ENCODE measurements at places on chromosomes 1 and 21.

GRCh38 chr1:171292799-171293198 is 21.2 kb upstream of the FMO4 start:
- no peak for DNase-seq

- no peak for DNase-seq
Measured at GRCh38 chr1:96482616-96483015, 239.0 kb upstream of the PTBP2 start.

- DNase-seq = no peak
Measured at GRCh38 chr1:235504122-235504493, at the start of gene B3GALNT2. B3GALNT2 (minus strand) TSS chr1:235504452; CDS start chr1:235504252, 200 bp downstream.

DNA sequence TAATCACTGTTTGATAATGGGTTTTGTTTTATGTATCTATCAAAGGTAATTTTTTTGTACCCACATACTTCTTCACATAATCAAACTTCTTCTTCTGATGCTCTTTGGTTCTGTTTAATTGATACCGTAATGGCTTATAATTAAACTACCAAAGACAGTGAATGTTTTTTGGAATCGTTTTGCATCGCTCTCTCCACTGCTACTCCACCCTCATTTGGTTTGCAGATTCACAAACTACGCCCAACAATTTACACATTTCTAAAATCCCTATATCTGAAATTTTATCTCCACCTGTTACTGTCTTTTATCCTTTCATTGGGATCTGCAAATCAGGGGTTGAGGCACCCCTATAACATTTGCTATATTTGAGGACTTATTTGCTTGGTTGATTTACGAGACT is 319.6 kb downstream of the RWDD3 start:
- DNase-seq = no peak

GRCh38 chr1:92346866-92347640 is 48.2 kb downstream of the RPAP2 start:
- no peak for DNase-seq

GRCh38 chr1:236736761-236737160 is 50.5 kb downstream of the ACTN2 start:
- DNase-seq = no peak

GRCh38 chr1:33616780-33617179 is 144.3 kb downstream of the ZSCAN20 start:
- no peak for DNase-seq

GRCh38 chr1:198449261-198449660 is 91.2 kb downstream of the ATP6V1G3 start:
- no peak for DNase-seq

- no peak for DNase-seq
Measured at GRCh38 chr1:246213502-246213901, 293.6 kb downstream of the SMYD3 start.

- DNase-seq = no peak
Measured at GRCh38 chr21:29096218-29097015, 23.0 kb upstream of the CCT8 start.

GRCh38 chr1:84122780-84123382 is 21.2 kb upstream of the PRKACB start:
- DNase-seq = peak; percentile 67

DNA sequence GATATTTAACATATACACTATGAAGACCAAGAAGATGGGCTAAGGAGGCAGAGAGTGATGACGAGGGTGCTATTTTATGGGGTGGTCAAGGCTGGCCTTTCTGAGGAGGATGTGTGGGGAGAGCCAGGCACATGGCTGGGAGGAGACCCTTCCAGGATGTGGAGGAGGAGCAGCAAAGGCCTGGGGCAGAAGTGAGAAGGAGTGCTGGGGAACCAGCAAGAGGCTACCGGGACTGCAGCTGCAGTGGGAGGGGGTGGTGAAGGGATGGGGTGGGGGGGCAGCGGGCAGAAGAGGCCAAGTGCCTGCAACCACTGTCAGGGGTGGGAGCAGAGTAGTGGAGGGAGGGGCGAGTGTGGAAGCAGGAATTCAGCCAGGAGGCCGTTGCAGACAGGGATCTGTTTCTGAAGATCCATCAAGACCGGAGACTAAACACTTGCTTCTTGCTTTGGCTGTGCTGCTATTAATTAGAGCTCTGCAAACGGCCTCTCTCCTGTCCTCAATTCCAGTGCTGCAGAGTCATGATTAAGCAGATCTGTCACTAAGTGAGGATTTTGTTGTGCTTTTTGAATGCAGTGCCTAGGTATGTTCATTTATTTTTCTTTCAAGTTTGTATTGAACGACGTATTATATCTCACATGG is 89.9 kb downstream of the IER5 start:
- DNase-seq = peak; percentile 10

DNA sequence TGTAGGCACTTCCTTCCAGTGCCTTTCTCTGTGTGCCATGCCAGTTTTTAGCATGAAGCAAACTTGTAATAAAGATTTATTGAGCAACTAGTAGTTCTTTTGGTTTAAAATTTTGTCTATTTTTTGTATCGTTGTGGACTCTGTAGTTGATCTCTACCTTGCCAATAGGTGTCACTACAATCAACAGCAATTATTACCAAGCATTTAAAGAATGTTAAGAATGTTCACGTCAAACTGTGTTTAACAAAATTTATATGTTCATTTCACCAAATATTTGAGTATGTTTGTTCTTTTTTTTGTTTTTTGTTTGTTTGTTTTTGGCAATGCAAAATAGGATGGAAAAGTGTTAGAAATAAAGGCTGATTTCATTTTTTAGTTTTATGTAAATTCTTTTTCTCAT is 208.1 kb downstream of the PATJ start:
- no peak for DNase-seq

- DNase-seq = no peak
Measured at GRCh38 chr21:45254460-45254930, 33.2 kb downstream of the POFUT2 start.

GRCh38 chr1:223249854-223250631 is 107.0 kb upstream of the TLR5 start:
- no peak for DNase-seq

GRCh38 chr1:11178021-11179015 is 10.8 kb upstream of the ANGPTL7 start:
- DNase-seq = no peak

GRCh38 chr1:62013264-62013663 is 181.4 kb upstream of the L1TD1 start:
- DNase-seq = no peak

All from midbrain (tissue), 1 donor.